ENCODE measurements at places on chromosomes 1 and 21.

- no peak for DNase-seq
Observed at GRCh38 chr21:39193380-39193779, 10.1 kb upstream of the PSMG1 start.

DNA sequence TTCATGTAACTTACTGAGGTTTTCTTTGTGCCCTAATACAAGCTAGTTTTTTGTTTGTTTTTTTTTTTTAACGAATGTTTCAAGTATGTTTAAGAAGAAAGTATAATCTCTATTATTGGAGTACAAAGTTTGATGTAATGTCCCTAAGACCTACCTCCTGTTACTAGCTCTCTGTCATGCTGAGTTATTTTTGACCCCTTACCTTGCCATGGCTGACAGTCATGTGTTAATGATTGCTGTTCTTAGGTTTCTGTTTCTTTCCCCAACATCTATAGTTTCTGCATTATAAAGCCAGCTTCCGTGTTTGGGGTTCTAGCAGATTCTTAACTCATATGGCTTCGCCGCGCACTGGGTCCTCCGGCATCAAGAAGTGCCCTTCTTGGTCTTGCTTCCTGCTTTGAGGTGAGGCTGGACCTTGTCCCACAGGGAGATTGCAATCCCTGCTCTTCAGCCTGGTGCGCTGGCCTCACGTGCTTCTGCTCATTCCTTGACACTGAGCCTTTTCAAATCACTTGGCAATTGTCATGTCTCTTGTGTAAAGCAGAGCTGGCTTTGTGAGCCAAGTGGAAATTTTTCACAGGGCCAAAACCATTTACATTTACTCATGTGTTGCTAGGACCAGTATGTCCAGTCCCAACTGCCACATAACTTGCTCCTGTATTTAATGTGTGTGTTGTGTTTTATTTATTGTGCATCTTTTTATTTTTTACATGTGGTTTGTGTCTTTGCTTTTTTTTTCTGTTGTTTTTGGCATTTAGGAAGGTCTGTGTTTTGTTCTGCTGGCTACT, 135.0 kb upstream of the COL6A1 start:
- no peak for DNase-seq

- no peak for DNase-seq
Observed at GRCh38 chr21:32713726-32714125, 14.1 kb downstream of the SYNJ1 start.

DNA sequence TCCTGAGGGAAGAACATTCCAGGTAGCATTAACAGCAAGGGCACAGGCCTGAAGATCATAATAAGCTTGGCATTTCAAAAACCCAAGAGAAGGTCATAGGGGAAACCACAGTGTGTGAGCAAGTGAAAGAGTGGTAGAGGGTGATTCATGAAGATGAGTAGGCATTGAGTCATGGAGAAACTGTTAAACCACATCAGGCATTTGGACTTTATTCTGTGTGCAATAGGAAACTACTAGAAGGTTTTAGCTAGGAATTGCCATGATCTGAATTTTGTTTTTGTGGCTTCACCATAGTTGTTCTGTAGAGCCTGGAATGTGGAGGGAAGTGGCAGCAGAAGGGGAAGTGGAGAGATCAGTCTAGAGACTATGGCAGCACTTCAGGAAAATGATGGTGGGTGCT, 359.0 kb upstream of the PTBP2 start:
- DNase-seq, result no peak

DNA sequence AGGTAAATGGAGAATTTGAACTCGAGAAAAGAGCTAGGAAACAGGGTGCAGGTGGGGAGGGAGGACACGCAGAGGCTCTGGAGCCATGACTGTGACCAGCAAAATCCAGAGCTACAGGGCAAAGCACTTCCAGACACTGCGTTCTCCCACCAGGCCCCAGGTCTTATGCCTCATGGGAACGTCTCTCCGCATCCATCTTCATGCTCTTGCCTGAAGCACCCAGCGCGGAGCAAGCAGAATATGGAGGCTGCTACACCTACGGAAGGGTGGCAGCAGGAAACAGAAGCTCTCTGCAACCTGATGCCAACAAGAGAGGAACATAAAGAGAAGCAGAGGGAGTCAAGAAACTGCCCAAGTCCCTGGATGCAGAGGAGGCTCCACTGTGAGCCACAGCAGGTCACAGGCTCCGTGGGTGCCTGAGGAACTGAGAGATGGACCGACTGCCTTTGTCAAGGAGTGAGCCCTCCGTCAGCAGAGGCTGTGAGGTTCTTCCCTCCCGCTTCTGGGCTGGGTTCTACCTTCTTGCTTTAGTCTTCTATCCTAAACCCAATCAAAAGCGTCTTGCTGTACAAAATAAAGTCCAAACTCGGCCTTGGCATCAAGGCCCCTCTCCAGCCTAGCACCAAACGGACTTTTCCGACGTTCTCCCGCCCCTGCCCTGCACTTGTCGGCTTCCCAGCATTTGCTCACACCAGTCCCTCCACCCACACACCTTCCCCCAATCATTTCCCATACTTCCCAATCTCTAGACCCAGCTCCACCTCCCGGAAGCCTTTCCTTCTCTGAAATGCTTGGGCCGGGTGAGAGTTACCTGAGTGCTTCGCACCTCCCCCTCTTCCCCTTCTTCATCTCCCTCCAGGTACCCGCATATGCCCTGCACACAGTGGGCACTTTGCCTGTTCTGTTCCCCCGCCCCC, 930 bp downstream of the DHCR24 start:
- DNase-seq, result no peak

DNA sequence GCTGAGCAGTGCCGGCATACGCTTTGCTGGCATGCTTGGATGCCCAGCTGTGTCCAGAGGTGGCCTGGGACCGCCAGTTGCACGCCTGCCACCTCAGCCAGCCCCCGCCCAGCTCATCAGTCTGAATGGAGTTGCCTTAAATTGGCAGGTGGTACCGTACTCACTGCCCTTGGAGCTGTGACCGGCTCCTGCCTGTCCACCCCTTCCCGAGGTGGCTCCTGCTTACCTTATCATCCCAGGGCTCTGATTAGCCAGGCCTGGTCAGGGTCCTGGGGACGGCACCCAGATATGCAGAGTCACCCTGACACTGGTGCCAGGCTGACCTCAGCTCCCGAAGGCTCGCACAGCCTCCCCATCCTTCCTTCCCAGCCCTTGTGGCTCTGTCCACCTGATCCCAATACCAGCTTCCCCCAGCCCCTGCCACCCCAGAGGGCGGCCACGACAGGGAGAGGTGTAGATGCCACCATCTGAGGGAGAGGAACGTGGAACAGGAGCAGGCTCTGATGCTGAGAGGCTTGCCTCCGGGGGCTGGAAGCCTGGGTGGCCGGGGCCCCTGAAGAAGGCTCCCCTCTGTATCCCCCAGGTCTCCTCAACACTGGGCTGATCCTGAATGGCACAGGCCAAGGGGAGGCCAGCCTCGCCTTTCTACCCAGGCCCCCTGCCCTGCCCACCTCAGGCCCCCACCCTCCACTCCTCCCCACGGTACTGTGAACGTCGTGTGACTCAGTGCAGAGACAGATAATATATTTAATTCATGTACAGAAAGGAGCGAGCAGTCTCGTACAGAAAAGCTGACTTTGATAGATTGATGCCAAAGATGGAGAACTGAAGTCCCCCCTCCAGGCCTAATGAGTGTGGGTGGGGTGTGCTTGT, 27.8 kb downstream of the CDK18 start:
- no peak for DNase-seq

GRCh38 chr1:59125676-59126320, 171.1 kb upstream of the FGGY start:
- no peak for DNase-seq

GRCh38 chr1:233647636-233648035, 33.7 kb downstream of the KCNK1 start:
- DNase-seq, result no peak

DNA sequence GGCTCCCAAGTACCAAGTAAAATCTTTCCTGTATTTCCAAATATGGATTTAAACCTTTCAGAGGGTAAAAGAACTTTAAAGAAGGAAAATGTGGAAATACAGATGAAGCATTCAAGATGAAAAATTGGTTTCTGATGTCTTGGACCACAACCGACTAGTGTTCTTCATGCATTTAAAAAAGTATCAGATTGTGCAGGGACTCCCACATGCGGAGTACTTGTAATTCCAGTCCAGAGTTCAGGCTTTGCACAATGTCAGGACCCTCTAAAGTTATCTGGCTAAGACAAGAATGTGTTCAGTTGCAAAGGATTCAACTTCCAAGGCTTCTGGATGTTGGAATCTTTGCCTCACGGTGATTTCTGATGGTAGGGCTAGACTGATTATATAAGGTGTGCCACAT, 66.7 kb downstream of the RGL1 start:
- no peak for DNase-seq

DNA sequence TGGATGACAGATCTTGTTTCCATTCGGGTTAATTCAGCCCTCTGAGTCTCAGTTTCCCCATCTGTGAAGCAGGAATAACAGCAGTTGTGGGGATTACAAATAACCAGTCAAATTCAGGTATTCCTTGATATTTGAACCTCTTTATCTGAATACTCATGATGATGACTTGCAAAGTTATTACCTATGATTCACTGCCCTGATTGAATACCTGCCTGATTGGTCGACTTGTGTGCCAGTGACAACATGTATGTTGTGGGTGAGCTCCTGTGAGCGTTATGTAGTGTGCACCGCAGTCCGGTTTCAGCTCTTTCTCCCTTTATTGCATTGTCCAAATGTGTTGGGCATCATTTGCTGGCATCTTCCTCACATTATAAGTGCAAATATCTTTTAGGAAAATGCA, 9.5 kb upstream of the TMEM61 start:
- no peak for DNase-seq

- peak; percentile 10 for DNase-seq
Observed at GRCh38 chr21:46111857-46112724, 14.2 kb downstream of the COL6A2 start.

- no peak for DNase-seq
Observed at GRCh38 chr1:203117611-203118575, 9.6 kb upstream of the ADORA1 start.

- DNase-seq, result no peak
Observed at GRCh38 chr1:167165948-167166689, 54.6 kb upstream of the POU2F1 start.

DNA sequence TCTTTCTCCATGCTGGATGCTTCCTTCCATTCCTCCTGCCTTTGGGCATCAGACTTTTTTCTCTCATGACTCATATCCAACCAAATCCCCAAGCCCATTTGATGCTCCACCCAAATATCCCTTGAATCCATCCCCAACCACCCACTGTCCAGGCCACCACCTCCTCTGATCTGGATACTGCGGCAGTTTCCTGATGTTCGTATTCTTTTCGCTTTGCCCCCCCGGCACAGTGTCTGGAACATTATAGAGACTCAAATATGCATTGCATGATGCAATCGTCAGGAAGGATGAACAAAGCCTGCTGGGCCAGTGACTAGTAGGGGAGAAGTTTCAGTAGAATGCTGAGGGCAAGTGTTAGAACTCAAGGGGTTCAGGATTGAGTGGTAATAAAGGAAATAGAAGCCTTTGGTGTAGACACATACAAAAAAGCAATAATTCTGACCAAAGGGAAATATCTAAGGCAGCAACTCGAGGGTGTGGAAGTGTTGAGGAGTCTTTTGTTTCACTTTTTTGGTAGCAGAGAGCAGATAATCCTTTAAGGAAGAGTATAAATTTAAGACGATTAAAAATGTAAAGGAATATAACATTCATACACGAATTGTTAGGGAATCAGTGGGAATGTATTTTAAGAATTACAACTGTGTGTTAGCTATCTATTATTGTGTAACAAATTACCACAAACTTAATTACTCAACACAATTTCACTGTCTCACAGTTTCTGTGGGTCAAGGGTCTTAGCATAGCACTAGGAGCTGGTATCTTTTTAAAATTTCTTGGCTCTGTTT, 7.5 kb downstream of the S100A11 start:
- DNase-seq, result peak; percentile 24

GRCh38 chr1:32965251-32965747, 690 bp upstream of the RNF19B start:
- DNase-seq, result no peak

DNA sequence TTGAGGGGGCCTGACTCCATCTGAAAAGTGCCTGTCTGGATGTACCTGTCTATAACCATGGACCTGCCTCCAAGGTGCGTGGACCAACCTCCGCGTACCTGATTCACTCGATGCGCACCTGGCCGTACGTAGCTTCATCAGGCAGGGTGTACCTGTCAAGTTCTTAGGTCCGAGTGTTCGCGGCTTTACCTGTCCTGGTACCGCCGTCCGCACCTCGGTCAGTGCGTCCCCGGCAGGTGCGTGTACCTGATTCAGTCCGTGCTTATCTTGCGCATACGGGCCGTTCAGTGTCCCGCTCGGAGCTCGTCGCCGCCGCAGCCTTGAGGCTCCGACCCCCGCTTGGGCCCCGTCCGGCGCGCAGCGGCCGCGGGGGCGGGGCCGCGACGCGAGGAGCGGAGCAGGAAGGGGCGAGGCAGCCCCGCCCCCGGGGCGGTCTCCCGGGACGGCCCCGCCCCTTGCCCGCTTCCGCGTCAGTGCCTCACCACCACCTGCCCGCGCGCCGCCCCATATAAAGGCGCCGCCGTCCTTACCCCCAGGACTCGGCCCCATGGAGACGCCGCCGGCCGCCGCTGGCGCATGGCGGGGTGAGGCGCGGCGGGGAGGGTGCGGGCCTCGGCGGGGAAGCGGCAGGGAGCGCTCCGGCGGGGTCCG, at the start of gene ZC3H12A:
TSS of gene ZC3H12A (plus strand) at position 535 of the 651 bp plus-strand sequence. CDS start 917 bp downstream, outside the sequence.
- DNase-seq, result peak; percentile 93

GRCh38 chr1:38093569-38094520, 47.3 kb upstream of the POU3F1 start:
- DNase-seq, result no peak

- DNase-seq, result no peak
Observed at GRCh38 chr1:8671306-8671917, 146.0 kb downstream of the RERE start.

DNA sequence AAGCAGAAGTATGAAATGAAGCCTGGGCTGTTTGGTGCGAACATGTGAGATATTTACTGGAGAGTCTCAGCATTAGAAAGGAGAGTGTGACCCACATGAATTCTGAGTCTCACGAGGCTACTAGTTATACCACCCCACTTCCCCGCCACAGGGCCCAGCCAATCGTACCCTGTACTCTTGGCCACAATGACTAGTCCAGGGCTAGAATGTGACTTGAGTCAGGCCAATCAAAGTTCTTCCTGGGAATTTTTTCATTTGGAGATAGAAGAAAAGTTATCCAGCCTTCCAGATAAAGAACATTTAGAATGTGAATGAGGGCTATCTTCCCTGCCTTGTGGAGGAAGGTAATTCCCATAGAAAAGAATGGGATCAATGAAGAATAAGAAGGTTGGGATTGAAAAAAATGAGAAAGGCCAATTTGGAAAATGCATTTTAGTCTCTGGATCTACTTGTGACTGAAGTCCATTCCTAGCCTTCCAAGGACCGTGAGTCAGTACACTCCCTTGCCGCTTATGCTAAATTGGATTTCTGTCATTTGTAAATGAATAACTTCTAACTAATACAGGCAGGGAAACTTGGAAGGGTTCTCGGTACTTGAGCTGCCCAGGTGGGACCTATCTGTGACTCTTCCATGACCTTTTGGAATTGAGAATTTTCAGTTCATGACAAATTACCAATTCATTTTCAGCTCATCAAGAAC, 12.3 kb upstream of the RIMKLA start:
- no peak for DNase-seq

All from activated naive CD4-positive, alpha-beta T cell treated with anti-CD3 and anti-CD28 coated beads, Interleukin-2, amount 50 U/mL, for 16 hours (primary cell).